NCI-H1436 (cell line): ENCODE measurements at places on chromosomes 5 and 9.

DNA sequence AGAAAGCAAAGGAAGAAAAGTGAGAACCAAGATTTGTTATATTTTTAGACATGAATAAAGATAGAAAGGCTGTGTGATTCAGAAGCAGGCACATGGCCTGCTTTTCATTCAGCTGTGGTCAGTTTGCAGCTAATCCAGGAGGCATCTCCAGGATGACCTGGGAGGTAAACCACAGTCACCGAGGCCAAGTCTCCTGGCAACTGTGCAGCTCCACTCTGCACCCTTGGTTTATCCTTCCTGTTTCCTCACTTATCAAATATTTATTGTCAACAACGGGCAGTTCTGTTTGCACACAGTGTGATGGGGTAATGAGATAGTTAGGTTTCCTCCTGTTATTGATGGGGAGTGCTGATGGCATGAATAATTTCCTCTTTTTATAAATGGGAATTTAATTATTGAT lies 243.0 kb downstream of the PSAT1 start:
- no peak for DNase-seq

- DNase-seq, result no peak
Measured at GRCh38 chr5:52727020-52727419, 60.7 kb upstream of the ITGA1 start.

DNA sequence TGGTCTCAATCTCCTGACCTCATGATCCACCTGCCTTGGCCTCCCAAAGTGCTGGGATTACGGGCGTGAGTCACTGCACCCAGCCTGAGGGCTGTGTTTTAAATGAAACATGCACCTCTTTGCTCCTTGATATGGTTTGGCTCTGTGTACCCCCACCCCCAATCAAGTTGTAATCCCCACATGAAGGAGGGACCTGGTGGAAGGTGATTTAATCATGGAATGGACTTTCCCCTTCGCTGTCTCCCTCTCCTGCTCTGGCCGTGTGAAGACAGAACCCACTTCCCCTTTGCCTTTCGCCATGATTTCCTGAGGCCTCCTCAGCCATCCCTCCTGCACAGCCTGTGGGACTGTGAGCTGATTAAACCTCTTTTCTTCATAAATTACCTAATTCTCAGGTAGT lies 12.5 kb upstream of the NOTCH1 start:
- DNase-seq, result no peak

GRCh38 chr9:123756484-123757106 lies 173.3 kb downstream of the DENND1A start:
- DNase-seq, result no peak

DNA sequence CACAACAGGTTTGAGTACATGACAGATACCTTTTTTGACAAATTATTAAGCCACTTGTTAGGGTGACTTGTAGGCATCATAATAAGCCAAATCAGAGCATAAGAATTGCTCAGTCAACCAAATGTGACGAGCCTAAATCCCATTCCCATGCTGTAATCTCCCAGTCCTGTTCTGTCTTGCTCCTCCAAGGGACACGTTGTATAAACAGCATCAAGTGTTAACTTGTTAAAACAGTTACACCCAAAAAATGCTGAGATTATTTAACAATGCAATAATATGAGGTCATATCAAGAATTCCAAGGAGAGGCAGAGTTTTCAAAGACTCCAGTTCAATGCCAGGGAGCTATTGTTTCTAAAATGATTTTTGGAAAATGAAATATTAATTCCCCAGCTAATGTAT lies 76.2 kb downstream of the SH3TC2 start:
- no peak for DNase-seq

GRCh38 chr5:150256410-150257064 lies 33.0 kb downstream of the CAMK2A start:
- no peak for DNase-seq

DNA sequence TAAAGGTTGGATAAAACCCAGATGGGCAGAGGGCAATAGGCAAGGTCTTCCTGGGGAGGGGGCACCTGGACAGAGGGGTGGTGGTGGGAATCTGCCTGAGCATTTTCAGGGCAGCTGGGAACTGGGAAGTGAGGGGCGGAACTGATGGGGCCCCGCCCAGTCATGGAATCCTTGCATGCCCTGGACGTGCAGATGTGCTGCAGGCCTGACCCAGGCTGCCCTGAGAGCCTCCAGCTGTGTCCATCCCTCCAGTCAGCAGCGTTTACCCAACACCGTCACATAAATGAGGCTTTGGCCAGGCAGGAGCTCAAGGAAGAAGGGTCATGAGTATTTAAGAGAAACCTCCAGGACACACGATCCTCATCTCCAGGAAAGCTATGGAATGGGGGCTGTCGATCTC lies 70.3 kb downstream of the DAB2IP start:
- DNase-seq, result no peak
